ENCODE measurements at places on chromosomes 6 and 20.

GRCh38 chr6:7106215-7106751 is 1.5 kb upstream of the RREB1 start:
- no peak for DNase-seq

- DNase-seq = no peak
Measured at GRCh38 chr20:1616858-1617434, 2.9 kb downstream of the SIRPB1 start.

GRCh38 chr20:19275038-19275629 is 62.7 kb downstream of the SLC24A3 start:
- no peak for DNase-seq

- no peak for DNase-seq
Measured at GRCh38 chr6:53899512-53899911, 104.7 kb downstream of the LRRC1 start.

DNA sequence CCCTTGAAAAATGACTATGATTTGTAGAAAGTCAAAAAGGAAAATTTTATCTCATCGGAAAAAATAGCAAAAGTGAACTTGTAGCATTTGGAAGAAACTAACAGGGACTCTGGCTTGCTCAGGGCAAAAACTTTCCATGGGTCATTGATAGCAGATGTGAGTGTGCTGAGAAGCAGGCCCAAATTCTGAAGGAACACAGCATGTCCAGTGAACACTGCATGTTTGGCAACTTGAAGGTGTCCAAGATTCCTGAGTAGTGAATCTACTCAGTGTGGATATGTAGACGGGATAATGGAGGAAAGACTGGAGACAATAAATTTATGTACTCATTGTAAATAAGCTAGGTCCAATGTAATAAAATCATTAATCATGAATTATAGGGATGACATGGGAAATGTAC is 8.2 kb downstream of the SLC17A2 start:
- no peak for DNase-seq
